ENCODE measurements at places on chromosomes 16 and 17.

- DNase-seq = no peak
Observed at GRCh38 chr17:57485916-57486881, 229.9 kb downstream of the MSI2 start.

- peak; percentile 50 for DNase-seq
Observed at GRCh38 chr17:62163847-62164246, 98.8 kb upstream of the MED13 start.

GRCh38 chr16:79067600-79067999 is 532.9 kb downstream of the MAF start:
- no peak for DNase-seq

DNA sequence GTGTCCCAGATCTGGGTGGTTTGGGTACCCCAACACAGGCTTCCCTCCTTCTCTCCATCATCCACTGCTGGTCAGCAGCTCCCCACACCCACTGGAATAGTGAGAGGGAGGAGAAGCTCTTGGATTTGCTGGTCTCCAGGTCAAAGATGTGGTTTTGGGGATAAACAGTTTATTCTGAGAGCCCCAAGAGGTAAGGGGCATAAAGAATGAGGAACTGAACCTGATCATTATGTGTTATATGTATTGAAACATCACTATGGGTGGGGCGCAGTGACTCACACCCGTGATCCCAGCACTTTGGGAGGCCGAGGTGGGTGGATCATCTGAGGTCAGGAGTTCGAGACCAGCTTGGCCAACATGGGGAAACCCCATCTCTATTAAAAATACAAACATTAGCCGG is 3.9 kb downstream of the DPEP2 start:
- DNase-seq = no peak

- peak; percentile 68 for DNase-seq
Observed at GRCh38 chr17:46851029-46851741, at the start of gene WNT9B. Gene WNT9B, plus strand, starts transcription at chr17:46851583. Its CDS starts 56 bp downstream, at chr17:46851639.

DNA sequence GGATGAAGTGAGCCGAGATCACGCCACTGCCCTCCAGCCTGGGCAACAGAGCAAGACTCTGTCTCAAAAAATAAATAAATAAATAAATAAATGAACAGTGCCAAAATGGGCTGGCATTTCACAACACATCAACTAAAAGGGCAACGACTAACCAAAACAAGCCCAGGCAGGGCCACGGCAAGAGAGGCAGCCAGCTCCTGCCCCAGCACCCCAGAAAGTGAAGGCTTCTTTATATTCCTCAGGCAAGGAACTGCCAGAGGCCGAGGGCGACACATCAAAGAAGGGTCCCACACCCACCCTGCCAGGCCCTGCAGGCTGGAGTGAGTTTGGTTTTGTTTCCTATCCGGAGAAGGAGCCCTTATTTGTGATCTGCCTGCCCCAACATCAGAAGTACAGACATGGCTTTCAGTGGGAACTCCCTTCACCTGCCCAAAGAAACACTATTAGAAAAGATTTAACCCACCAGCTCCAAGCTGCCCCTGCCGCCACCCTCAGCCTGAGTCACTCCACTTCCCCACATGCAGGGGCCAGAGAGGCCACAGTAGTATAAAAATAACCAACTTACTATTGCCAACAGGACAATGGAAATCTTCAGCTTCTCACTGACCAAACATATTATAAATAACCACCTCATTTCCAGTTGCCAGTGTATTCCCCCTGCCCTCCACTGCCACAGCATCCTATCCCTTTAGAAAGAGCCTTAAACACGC is 8.0 kb downstream of the FBXO31 start:
- DNase-seq = no peak

DNA sequence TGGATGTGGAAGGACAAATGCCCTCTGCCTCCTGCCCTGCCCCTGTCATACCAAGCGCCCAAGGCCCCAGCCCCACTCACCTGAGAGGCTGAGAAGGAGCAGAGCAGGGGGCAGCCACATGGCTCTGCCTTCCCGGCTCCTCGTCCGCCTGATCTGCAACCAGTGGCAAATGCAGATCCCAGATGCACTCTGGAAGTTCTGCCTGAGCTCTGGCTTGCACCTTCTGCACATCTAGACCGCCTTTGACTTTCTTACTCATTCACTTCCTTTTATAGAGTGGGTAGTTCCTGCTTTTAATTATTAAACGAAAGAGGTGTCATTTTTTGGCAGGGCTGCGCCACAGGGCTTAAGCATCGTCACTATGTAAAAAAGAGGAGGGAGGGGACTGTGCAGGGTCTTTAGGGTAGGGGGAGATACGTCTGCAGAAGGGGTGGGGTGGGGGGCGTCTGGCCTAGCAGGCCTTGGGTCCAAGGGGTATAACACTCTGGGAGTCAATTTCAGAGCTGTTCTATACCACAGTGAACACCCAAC is at the start of gene CD300LB:
TSS of gene CD300LB (minus strand) at position 245 of the 531 bp plus-strand sequence. CDS start at position 120, 125 bp downstream.
- DNase-seq = no peak

DNA sequence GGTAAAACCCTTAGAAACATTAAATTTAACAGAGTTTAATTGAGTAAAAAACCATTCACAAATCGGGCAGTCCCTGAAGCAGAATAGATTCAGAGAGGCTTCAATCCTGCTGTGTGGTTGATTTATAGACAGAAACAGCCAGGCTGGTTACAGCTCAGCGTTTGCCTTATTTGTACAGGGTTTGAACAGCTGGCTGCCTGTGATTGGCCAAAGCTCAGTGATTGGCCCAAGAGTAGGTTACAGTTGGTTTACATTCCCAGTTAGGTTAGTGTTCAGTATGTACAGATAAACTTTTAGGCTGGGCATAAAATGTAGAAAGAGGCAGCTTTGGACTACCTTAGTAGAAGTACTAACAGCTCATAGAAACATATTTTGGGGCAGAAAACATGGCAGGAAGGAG is 210.4 kb upstream of the ELAC2 start:
- peak; percentile 5 for DNase-seq

GRCh38 chr17:59941131-59941530 is 23.4 kb downstream of the RNFT1 start:
- no peak for DNase-seq

DNA sequence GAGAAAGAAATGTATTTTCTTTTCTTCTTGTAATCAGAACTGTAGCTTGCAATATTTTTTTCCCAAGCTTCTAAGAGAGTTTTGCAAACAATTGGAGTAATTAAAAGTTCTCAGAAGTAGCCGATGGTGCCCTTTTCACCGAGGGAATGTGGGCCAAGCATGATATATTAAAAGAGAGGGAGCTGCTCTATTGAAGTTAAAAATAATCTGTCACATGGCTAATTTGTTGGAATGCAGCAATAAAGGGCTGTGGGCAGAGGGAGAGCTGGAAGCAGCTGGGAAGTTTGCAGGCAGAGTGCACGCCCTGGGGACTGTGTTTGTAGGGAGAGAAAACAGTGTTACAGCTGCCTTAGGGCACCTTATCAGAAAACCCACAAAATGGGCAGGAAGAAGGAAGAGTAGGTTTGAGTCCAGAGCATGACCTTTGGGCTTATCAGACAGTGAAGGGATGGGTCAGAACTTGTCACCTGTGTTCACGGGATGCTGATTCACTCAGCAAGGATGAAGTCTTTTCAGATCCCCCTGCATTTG is 18.5 kb upstream of the TERF2 start:
- no peak for DNase-seq

DNA sequence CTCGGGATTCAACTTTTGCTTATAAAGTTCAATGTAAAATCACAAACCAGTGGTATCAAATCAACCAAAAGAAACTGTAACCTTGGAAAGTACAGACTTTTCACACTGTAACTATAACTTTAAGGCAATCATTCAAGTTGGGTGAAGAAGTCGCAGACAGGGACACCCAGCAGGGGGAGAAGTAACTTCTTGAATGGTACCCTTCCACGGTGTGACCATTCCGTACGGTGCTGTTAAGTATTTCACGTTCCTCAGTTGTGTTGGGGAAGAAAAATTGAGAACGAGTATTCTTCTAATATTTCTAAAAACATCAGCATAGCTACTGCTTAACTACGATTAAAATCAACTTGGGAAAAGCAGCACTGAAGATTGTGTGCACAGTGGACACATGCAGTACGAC is 55.8 kb downstream of the MYH10 start:
- no peak for DNase-seq

DNA sequence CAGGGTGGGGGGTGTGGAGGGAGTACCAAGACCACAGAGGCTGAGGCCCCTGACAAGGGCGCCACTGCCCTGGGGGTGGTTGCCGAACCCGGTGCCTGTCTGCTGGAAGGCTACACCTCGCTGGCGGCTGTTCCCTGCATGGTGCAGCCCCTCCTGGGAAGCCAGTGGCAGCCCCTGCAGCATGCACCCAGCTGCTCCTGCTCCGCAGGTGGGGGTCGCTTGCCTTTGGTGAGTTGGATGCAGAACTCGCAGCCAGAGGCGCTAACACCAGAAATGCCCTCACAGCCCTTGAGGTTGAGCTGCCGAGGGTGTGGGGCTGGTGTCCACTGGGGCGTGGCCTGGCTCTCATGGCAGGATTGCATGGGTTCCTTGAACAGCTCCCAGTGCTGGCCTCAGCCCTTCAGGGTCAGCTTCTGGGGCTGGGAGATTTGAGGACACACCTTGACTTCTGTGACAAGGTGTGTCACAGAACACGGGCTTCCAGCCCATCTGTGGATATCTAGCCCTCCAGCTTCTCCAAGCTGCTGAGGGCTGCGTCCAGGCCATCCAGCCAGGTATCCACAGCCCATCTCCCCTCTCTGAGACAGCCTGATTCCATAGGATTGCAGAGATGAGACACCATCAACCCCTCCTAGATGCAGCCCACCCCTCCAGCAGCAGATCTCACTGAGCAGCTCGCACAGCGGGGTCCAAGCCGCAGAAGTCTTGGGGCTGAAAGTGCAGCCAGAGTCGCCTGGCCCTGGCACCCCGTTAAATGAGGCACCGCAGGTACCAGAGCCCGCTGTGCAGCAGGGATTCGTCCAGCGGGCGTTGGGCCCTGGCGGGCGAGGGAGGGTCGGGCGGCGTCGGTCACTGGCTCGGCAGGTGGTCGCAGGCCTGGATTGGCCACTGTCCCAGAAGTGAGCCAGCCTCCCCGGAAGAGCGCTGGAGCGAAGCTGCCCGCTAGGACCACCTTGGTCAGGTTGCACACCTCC is 586.3 kb downstream of the KCNJ18 start:
- no peak for DNase-seq

GRCh38 chr17:79979816-79980215 is 55.9 kb downstream of the TBC1D16 start:
- DNase-seq = no peak

DNA sequence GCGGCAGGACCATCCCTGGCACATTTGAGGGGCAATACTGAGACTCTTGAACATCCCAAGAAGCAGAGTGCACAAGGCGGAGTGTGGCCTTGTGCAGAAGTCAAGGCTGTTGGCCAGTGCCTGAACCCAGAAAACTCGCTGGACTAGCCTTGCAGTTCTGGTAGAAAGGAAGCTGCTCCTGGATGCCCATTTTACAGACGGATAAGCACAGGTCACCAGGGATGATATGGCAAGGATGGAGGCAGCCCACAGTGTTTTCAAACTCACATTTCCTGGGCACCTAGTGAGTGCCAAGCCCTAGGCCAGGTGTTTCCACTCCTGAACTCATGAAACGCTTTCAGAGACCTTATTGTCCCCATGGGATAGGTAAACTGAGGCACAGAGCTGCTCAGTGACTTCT is 1.7 kb upstream of the MAP2K3 start:
- no peak for DNase-seq

DNA sequence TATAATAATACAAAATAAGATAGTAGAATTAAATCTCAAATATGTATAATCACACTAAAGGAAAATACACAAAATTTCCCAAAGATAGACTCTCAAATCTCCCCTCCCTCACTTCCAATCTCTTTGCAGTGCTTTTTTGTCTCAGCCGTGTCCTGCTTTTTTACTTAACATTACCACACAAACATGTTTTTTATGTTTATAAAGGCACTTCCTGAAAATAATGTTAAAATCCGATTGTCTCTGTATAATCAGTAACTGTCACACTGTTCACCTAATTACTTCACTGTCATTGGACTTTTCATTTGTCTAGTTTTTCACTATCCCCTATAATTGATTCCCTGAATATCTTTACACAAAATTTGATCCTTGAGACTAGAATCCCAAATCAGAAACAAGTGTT is 38.2 kb upstream of the ALDH3A2 start:
- no peak for DNase-seq

DNA sequence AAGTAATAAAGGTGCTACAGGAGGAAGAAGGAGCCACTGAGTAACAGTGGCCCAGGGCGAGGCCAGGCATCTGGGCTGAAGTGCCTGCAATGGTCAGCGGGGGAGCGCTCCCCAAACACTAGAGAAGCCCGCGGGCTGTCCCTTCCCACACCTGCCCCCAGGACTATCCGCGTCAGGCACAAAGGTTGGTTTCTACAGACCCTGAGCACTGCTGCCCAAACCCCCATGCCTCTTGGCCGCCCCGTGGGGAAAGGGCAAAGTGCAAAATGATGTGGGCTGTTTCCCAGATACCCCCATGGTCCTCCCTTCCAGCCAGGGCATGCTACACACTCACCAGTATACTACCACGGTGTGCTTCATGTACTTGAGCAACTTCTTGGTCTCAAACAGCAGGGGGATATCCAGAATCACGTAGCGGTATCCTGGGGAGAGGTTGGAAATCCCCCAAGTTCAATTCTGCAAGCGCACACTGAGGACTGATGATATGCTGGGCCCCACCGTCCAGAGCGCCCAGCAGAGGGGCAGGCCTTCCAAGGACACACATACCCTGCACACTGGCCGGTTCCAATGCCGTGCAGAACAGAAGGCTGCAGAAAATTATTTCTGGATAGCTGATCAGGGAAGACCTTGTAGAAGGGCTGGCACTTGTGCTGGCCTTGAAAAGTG is 21.5 kb downstream of the DCAKD start:
- no peak for DNase-seq
